ENCODE measurements at places on chromosomes 4 and X.

DNA sequence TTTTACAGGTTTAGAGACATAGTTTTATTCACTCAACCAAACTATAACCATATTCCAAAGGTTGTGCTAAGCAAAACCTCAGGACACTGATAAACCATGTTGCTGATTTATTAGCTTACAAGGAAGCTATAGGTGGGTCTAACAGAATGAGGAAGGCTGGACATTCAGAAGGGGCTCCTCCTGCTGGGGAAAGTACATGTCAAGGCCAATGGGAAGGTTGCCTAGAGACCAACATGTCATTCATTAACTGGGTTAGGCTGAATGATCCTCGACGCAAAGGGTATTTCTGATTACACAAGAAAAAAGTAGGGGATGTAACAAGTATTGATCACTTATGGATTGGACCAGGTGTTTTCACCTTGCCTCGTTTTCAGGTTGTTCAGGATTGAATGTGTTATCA, 30.3 kb downstream of the SLC10A6 start:
- DNase-seq = peak; percentile 3

GRCh38 chr4:6204098-6204497, 3.7 kb upstream of the JAKMIP1 start:
- no peak for DNase-seq

DNA sequence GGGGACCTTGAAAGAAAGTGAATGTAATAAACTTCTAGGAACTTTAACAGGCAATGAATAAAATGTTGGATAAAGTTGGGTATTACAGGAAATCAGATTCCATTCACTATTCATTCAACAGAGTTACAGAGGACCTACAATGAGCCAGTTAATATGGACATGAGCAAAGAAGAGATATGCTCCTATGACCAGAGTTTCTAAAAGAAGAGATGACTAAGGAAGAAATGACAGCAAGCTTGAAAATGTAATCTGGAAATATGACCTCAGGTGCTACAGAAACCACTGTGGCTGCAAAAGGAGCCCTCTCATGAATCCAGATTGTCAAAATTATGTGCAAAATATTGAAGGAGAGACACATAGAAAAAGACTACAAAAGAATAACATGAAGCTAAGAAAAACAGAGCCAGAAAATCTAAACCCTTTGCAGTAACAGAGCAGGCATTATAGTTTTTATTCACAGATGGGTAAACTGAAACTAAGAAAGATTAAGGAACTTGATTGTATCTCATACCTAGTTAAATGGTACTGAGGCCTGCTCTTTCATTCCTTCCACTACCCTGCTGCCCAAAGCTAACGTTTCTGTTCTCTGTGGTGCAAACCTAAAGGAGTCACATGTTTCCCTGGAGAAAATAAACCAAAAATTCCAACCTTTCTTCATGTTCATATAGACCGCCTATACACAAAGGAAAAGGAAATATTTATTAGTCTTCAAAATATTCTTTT, 378.3 kb downstream of the GBA3 start:
- DNase-seq = no peak

GRCh38 chr4:145804116-145804515, 124.2 kb downstream of the C4orf51 start:
- peak; percentile 72 for DNase-seq

GRCh38 chr4:42600578-42600977, 56.3 kb downstream of the ATP8A1 start:
- no peak for DNase-seq

DNA sequence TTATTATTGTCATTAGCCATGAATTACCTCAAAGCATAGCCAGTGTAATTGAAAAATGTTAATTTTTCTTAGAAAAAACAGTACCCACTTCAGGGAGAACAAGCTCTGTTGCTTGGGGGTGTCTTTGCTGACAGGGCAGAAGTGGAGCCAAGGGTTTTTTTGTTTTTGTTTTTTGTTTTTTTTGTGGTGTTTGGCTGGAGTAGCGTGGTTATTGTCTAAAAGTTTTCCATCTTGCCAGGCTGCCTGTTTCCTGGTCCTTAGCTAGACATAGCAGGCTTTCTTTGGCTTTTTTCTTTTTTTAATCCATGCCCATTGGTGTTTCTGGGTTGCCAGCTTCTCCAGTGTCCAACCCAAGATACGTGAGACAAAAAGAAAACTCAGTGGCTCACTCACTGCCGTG, 61.5 kb downstream of the CASP3 start:
- DNase-seq = no peak

DNA sequence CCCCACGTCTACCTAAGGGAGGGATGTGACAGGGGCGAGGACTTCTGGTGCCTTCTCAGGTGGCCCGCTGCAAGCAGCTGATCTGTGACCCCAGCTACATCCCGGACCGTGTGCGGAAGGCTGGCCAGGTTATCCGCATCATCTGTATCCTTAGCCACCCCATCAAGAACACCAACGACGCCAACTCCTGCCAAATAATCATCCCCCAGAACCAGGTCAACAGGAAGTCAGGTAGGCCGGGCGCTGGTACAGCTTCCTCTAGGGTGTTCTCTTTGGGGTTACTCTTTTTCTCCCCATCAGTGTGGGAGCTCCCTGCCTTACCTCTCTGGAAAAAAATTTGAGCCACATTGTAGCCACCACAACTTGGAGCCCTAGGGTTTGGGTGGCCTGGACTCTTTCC, 2.4 kb upstream of the FAM50A start:
- no peak for DNase-seq

DNA sequence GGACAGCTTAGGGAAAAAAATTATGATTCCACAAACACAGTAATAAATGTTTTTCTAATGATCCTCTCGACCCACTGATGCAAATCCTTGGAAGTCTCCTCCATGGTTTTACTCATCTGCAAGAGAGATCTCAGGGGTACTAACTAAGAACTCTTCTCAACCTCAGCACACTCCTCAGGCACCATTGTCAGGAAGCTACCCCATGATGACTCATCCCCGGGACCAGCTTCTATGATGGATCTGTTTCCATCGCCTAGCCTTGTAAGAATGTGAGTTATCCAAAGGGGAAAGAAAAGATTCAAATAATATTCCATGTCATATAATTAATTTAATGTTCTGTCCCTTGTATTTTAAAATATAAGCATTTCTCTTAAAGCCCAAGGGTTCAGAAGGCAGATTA, 816.1 kb upstream of the IGFBP7 start:
- DNase-seq = no peak

DNA sequence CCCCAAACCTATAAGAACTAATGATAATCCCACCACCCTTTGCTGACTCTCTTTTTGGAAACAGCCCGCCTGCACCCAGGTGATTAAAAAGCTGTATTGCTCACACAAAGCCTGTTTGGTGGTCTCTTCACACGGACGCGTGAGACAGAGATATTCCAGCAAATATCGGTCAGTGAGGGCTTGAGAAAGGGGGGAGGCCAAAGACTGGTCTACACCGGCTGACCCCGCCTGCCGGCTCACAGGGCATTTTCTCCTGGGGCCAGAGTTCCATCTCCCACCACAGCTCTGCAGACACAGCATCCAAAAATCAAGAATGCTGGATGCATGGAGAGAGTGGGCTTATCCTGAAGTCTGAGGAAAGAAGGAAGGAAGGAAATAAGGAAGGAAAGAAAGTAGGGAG, 176.0 kb downstream of the SHOX start:
- no peak for DNase-seq

DNA sequence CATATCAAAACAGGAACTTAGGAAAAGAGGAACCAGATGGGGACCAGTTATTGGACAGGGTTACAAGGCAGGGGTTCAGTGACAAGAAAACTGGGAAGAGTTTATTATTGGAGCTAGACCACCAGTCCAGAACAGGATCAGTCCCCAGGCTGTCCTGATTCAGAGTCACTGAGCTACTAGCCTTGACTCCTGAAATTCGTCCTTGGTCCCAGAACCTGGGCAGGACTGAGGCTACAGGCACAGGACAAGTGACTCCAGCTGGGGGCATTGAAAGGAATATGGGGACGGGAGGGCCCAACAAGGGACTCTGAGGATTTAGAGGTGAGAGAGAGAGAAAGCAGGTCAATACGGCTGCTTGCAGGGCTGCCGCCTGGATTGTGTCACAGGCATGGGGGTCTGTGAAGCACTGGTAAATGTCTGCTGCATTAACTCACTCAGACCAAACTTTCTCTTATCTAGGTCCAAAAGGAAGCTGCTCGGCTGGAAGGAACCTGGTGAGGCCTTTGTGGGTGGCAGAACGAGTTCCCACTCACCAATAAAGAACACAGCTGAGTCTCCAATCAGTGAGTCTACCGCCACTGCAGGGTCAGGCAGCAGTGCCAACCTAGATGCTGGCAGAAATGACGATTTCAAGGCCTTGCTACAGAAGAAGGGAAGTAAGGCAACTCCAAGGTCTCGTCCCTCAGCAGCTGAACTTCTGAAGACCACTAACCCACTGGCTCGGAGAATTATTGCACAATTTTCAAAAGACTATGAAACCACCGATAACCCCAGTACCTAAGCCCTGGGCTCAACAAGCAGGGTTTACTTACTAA, 11.3 kb upstream of the RTL5 start:
- no peak for DNase-seq

GRCh38 chrX:65014230-65014629, 38.0 kb upstream of the ZC4H2 start:
- no peak for DNase-seq

GRCh38 chr4:87093443-87094123, 126.8 kb downstream of the KLHL8 start:
- peak; percentile 70 for DNase-seq

DNA sequence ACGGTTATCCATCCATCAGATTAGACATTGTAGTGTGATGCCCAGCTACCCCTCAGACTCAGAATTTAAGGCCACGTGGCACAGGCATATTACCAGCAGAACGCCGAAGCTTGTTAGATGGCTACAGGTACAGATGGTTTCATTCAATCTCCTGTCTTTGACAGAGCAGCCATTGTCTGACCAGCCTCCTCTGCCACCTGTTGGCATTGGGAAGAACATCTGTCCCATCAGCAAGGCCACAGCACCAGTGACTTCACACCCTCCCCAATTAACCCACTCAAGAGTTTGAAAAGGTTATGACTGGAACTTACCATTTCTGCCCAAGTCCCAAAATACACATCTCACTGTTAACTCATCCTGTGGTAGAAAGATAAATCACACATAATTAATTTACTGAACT, 22.0 kb upstream of the PHKA2 start:
- DNase-seq = no peak

DNA sequence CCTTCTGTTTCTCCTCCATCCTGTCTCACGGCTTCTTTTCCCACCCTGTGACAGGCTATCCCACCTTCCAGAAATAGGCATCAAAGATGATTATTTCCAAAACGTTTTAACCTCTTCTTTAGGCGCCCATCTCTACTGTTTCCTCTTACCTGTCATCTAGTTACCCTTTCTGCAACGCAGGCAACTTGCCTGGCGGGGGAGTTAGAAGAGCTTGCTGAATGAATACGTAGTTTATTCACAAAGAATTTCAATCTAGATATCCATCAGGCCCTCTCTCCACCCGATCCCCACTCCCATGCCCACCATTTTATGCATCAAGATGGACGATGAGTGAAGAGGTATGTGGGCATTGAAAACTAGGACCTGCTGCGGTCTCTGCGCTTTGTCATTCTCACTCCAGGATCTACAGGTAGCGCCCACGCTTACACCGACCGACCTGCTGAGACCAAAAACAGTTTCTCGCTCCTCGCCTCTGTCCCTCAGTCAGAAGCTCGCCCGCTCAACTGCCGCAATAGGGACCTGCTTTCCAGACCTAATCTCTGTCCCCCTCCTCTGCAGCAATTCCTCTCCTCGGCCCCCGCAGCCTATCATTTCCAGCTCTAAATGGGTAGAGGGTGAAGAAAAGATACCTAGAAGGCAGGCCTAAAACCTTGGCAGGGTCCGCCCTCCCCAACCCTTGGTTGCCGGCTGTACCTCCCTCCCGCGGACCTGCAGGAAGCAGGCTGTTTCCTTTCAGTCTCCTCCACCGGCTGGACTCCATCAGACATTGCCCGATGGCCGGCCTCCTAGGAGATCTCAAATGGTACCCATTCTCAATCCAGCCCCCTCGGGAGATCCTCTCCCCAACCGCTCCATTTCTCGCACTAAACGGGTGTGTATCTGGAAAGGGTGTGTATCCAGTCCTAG, 624 bp downstream of the BEX5 start:
- DNase-seq = peak; percentile 0

DNA sequence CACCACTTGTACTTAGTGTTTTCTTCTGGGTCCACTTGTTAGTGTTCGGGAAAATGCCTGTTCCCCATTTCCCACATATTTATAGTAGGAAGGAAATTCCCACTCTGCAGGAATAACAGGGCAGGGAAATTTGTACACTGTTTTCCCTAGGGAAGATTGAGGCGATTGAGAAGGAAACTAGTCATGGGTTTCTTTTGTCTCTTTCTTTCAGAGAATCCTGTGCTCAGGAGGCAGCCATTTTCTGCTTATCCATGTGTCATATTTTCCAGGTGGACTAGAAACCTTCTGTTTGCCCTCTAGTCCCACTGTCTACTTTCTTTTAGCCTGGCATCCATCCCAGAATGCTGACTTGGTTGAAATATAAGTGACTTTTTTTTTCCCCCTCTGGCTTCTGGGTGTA, 299.1 kb upstream of the ANKRD50 start:
- peak; percentile 29 for DNase-seq

GRCh38 chr4:24930151-24930550, 17.3 kb upstream of the CCDC149 start:
- DNase-seq = no peak

DNA sequence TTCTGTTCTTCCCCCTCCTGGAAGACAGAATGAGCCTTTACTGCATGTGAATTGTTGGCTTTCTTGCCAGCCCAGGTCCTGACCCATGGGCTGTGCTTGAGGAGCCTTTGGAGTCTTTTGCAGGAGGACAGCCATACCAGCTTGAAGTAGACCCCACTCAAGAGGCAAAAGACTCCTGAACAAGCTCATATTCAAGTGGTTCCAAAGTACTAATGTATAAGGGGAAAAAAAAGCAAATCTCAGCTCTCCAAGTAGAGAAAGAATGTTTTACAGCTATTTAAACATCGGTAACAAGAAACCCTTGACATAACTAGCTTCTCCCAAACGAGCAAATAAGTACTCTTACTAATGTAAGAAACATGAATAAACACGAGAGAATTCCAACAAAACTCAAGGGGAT, 174.9 kb upstream of the MXRA5 start:
- no peak for DNase-seq

DNA sequence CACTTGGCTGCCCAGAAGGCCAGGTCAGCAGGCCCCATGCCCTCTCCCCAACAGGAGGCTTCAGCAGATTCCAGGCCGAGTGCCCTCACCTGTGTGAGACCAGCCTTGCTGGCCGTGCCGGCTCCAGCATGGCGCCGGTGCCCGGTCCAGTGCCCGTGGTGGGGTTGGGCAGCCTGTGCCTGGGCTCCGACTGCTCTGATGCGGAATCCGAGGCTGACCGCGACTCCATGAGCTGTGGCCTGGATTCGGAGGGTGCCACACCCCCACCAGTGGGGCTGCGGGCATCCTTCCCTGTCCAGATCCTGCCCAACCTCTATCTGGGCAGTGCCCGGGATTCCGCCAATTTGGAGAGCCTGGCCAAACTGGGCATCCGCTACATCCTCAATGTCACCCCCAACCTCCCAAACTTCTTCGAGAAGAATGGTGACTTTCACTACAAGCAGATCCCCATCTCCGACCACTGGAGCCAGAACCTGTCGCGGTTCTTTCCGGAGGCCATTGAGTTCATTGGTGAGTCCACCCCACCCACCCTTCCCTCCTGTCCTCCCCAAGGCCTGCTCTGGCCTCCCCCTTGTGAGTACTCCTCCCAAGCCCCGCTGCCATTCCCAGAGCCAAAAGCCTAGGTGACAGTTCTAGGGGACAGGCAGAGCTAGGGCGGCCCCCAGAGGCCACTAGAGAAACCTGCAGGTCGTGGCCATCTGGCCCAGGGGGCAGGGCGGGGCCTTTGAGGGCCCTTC, 2.3 kb downstream of the DUSP9 start:
- DNase-seq = no peak

Data from endothelial cell of umbilical vein (primary cell).